ENCODE measurements at places on chromosomes 4 and X.

GRCh38 chr4:51963841-51964517 lies 56.2 kb downstream of the LRRC66 start:
- DNase-seq, result no peak

- no peak for DNase-seq
Observed at GRCh38 chr4:2798399-2799223, 5.7 kb downstream of the SH3BP2 start.

DNA sequence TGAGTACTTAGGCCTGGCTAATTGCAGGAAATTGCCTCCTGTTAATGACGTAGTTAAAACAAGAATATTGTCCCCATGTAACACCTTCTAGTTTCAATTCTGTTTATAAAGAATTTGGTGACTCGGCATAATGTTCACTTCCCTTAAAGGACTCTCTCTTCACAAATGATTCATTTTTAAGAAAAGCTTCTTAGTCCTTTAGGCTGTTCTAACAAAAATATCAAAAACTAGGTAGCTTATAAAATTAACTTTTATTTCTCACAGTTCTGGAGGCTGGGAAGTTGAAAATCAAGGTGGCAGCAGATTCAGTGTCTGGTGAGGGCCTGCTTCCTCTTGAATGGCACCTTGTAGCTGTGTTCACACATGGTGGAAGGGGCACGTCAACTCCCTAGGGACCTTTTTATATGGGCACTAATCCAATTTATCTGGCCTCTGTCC lies 23.8 kb downstream of the COL25A1 start:
- no peak for DNase-seq

- no peak for DNase-seq
Observed at GRCh38 chr4:41414412-41414779, 123.6 kb upstream of the LIMCH1 start.

GRCh38 chr4:94537921-94538628 lies 86.3 kb downstream of the PDLIM5 start:
- no peak for DNase-seq

DNA sequence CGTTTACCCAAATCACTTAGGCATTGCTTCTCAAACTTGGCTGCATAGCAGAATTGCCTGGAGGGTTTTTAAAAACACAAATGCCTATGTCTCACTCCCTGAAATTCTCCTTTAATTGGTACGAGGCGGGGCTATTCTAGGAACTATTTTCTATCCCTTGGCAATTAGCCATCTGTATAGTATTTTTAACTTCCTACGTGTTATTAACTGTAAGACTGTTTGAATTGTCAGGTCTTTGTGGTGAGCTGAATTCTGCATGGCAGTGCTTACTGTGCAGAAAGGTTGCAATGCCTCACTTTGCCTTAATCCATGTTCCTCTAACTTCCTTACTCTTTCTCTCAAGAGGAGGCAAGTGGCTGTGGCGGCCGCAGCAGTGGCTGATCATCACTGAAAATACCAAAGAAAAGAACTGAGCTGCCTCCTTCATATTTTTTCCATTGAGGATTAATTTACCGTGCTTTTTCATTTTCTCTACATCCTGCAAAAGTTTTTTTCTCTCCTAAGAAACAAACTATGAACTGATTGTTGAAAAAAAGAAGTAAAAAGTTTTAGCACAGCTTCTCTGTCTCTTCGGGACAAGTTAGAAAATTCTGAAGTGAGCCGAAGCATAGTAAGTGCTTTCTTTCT lies at the start of gene SHROOM3:
SHROOM3 (plus strand) TSS at position 329 of the 627 bp plus-strand sequence. CDS start 824 bp downstream, outside the sequence.
- no peak for DNase-seq

- DNase-seq, result no peak
Observed at GRCh38 chrX:106716004-106716403, 10.5 kb upstream of the RNF128 start.

DNA sequence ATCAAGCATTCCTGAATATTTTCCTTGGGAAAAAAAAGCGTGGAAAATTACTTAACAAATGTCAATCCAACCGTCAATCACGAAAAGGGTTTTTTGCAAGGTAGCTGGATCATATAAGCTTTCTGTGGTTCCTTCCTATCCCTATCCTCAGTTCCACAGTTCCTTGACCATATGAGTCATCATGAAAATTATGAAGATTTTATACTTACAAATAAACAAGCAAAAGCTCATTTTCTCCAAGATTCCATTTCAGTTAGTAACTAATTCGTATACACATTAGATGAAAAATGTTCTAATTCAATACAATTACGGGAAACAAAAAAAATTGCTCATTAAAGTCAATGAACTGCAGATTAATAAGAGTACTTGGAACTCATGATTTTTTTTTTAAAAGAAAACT lies 228.8 kb downstream of the NSUN7 start:
- DNase-seq, result no peak

GRCh38 chr4:15890246-15890829 lies 48.2 kb downstream of the FGFBP1 start:
- no peak for DNase-seq

- DNase-seq, result no peak
Observed at GRCh38 chr4:107863850-107864371, 39.2 kb downstream of the SGMS2 start.

- DNase-seq, result no peak
Observed at GRCh38 chr4:76377911-76378310, 43.0 kb downstream of the CCDC158 start.

DNA sequence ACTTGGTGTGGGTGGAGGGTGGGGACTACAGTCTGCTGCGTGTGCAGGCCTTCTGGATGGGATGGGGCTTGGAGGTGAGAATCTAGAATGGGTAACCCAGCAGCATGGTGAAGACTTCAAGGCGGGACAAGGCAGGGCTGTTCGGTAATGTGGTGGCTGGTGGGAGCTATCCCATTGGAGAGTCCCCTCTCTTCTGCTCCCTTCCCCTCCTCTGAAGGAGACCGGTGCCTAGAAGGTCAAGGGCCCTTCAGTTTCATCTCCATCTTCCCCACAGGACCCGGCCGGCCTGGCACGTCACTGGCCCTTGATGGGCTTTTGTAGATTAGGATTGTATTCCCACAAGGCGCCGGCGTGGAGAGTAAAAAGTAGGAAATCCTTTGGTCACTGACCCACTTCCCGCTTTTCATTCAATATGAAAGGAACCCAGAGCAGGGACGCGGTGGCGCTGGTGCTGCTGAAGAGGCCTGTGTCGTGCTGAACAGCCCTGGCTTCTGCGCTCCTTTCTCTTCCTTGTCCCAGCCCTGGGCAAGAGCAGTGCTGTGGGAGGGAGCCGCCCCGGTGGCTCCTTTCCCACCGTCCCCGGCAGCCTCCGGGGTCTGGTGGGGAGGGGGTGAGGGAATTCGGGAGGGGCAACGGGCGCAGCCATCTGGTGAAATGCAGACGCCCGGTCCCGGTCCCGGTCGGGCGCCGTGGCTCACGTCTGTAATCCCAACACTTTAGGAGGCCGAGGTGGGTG lies 7.3 kb upstream of the HMGB3 start:
- no peak for DNase-seq
